NCI-H1048 (cell line): ENCODE measurements at places on chromosomes 6 and 20.

- DNase-seq, result no peak
Measured at GRCh38 chr20:15895126-15895525, 678.1 kb downstream of the KIF16B start.

- no peak for DNase-seq
Measured at GRCh38 chr20:17928211-17928611, 40.4 kb downstream of the SNX5 start.

- DNase-seq, result no peak
Measured at GRCh38 chr20:9276966-9277468, 208.1 kb downstream of the PLCB4 start.

DNA sequence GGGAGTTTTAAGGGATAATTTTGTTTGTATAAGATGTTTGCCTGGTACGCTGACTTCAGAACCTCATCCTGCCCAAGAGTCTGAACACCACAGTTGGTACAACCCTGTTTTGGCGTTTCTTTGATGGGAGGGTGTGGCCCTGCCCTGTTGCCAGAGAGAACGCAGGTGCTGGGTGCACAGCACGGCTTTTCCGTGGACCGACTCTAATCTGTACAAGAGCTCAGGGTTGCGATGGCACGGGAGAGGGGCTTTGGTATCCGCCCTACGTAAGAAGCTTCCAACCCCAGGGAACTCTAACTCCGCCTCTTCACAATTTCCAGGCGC, 1.3 kb downstream of the CYP24A1 start:
- no peak for DNase-seq

DNA sequence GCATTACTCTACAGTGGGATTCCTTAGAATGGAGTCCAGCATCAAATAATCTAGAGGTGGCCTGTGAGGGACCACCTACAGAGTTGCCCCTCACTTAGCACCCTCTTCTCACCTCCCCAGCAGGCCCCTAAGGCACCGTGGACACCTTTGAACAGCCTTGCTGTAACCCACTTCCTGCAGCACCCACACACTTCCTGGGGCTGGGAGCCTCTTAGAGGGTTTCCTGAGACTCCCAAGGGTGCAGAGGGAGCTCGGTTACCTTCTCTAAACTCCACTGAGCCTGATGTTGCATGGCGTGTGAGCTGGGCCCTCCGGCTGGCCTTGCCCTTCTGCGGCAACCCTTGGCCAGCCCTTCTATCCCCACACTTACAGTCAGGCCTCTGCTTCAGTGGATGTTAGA, 7.3 kb upstream of the SIRPG start:
- no peak for DNase-seq

DNA sequence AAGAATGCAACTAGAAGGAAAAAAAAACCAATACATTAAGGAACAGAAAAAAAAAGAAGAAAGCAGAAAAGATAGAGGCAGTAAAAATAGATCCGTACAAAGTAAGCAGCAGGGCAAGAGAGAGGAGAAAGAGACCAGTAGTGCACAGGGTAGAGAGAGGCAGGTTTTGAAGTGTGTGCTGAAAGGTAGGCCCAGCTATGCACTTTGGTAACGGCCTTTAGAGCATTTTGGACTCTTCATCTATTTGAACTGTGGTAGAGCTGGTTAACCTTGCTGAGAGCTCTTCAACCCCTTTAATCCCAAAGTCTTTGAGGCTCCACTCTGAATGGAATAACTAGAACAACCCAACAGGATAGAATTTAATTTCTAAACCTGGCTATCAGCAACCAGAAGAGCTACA, 45.2 kb downstream of the ADGRB3 start:
- DNase-seq, result no peak

GRCh38 chr20:52864916-52865605, 107.1 kb upstream of the TSHZ2 start:
- no peak for DNase-seq

DNA sequence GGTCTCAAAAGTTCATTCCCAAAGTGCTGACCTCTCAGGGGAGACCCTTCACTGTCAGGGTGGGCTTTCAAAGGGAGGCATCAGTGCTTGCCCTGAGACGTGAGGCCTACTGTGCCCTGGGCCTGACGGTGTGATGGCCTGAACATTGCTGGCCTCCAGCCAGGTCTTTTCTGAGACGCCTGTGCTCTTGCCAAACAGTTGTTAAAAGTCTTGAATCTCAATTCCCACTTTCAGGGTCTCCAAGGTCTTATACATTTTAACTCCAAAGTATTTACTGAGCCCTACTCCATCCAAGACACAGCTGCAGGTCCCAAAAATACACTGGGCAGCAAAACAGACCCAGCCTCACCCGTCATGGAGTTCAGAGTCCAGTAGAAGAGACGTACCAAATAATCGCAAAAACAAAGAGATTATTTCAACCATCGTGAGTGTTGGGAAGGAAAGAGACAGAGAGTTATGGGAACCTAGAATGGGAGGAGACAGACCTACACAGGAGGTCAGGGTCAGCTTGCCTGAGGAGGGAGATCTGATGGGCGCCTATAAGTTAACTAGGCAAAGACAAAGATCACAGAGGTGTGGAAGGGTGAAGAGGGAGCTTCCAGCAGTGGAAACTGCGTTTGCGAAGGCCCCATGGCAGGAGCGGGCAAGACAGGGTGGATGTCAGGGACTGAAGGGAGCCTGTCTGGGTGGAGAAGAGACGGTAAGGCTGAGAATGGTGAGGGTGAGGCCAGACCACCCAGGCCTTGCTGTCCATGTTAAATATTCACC, 446.3 kb downstream of the PREX1 start:
- DNase-seq, result no peak

DNA sequence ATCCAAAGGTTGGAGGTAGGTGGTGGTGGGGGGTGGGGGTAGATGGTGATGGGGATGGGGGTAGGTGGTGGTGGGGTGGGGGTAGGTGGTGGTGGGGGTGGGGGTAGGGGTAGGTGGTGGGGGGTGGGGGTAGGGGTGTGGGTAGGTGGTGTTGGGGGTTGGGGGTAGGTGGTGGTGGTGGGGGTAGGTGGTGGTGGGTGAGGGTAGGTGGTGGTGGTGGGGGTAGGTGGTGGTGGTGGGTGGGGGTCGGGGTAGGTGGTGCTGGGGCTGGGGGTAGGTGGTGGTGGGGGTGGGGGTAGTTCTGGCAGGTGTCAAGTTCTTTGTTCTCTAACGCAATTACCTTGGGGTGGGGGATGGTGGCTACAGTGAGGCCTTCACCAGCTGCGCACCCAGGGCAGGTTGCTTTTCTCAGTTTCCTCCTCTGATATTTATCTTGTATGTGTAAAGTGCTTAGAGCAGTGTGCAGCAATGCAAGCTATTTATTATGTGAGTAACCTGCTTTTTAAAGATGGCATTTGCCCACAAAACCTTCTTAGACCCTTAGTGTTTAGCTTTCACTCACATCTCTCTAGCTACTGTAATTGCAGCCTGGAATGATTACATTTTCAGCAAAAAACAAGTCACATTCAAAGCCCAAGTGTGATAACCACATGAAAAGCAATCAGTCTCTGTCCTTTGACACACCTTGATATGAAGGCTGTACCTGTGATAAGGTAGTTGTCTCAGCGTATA, 8.2 kb upstream of the CCDC167 start:
- no peak for DNase-seq

DNA sequence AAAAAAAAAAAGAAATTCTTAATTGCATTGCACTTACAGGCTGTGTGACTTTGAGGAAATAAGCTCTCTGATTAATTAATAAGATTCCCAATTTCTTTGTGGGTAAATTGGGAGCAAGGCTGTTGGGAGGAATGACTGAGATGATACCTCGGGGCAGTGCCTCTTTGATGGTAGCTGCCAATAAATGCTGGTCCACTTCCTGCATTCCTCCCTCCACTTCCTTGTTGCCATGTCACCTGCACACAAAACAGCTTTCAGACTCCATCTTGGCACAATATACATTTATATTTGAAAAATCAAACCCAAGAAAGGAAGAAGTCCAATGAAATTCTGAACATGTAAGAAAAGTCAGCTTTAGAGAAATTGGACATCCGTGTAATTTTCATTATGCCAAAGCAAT, 45.1 kb downstream of the MTHFD1L start:
- DNase-seq, result no peak

DNA sequence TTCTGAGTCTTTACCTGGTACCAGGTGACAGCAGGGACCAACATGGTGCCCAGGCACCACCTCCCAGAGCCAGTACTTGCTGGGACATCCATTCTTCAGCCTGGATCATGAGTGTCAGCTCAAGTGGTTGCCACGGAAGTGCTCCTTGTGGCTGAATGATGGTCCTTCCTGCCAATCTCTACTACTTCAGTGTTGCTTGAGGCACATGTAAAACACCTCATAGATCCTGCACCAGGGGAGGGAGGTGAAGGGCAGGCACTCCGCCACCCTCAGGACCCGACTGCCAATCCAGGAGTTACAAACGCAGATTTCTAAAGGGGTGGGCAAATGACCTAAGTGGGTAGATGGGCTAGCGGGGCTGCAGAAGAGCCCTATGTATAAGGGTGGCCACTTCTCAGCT, 226.0 kb downstream of the PREX1 start:
- no peak for DNase-seq

DNA sequence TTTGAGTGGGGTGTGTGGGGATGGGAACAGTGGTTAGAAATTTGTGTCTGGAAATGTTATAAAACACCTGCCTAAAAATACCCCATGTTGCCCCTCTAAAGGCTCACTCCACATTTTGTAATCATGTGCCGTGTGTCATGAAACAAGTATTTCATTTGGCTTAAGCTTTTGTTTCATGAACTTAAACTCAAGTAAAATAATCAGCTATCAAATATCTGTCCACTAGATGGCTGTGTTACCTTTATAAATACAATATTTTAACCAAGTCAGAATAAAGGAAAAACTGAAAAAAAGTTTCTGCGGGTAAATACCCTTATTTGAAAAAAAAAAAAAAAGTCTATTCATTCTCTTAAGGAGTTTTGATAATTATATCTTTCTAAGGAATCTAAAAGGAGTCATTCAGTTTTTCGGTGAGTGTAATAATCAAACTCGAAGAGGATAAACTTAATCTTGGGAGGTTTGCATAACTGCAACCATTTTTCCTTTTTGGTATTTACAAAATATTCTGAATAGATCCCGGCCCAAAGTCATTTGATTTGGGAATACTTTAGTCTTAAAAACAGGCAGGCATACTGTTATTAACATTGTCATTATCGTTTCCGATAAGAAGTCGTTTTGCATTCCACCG, 29.9 kb upstream of the MTRF1L start:
- no peak for DNase-seq

DNA sequence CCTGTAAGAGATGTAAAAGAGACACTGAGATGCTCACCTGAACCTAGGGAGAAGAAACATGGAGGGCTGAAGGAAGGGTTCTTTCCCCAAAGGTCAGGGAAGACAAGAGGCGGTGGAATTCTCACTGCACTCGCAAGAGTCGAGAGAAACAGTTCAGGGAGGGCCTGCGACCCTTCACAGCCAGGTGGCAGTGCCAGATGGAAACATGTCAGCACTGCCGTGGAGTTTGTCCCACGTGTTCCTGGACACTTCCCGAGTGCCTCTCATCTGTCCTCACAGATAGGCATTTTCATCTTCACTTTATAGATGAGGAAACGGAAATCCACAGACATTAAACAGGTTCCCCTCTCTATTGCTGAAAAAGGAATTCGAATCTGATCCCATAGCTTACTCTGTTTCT, 70.4 kb upstream of the SYNJ2 start:
- no peak for DNase-seq

DNA sequence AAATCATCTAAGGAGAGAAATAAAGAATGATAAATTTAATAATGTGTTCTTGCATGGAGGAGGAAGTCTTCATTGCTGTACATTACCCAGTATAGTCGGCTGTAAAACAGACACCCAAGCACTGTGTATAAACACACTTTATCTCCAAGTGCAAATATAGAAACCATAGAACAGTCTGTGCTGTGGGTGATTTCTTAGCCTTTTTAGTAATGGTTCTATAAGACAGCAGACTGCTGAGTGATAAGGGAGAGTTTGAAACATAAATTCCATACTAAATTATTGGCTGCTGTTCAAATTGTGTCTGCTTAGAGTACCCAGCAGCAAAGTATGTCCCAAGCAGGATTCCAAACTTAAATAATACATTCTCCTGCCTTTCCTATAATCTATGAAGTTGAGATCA, 4.6 kb downstream of the FILIP1 start:
- DNase-seq, result no peak

DNA sequence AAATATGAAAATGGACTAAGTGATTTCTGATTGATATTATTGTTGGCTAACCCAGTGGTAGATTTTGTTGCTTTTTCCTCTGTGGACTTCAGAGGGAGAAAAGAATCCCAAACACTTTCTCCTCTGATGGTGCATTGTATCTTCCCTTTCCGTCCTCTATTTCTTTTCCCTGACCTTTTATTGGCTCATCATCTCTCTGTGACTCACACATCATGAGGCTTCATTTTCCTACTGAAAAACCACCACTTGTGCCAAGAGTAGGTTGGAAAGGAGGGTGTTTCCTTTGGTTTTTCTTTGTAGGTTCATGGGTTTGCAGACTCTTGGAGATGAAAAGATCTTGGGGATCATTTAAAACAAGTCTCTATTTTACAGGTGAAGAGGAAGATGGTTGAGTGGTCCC, 311.7 kb upstream of the JAG1 start:
- DNase-seq, result no peak

- DNase-seq, result no peak
Measured at GRCh38 chr6:113397236-113397635, 459.9 kb upstream of the MARCKS start.

DNA sequence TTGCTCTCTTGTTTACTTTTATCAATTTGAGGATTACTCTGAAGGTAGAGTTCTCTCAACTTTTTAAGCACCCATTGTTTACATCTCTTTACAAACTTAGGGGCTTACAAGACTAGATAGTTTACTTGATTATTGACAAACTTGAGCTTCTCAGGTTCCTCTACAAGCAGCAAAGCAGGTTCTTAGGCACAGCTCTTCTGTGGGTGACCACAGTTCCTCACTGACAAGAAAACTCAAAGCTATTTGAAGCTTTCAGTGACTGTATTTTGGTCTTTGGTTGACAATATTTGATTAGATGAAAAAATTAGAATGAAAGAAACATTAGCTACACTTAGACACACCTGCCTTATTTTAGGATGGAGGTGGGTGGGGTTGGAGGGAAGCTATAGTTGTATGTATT, 327.3 kb upstream of the RUNX2 start:
- no peak for DNase-seq

- no peak for DNase-seq
Measured at GRCh38 chr20:33971147-33971975, 22.4 kb upstream of the RALY start.

DNA sequence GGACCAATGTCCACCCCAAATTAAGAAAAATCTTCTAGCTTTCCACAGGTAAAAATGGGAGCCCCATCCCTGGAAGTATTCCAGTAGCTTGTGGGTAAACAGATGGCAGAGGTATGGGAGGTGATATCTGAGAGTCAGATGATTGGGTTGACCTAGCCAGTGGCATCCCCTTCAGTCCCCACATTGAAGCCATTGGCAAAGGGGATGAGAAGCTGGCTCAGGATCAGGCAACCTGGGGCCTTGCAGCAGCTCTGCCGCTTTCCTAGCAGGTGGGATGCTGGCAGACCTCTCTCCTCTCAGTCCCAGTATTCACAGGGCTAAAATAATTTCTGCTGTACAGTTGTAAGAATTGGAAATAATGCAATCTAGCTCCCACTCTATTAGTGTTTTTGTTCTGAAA, 108.9 kb upstream of the KCNG1 start:
- DNase-seq, result no peak
